A172 (cell line): ENCODE measurements at places on chromosomes 7 and 10.

GRCh38 chr7:3461923-3462322 is 160.9 kb downstream of the SDK1 start:
- DNase-seq: no peak

DNA sequence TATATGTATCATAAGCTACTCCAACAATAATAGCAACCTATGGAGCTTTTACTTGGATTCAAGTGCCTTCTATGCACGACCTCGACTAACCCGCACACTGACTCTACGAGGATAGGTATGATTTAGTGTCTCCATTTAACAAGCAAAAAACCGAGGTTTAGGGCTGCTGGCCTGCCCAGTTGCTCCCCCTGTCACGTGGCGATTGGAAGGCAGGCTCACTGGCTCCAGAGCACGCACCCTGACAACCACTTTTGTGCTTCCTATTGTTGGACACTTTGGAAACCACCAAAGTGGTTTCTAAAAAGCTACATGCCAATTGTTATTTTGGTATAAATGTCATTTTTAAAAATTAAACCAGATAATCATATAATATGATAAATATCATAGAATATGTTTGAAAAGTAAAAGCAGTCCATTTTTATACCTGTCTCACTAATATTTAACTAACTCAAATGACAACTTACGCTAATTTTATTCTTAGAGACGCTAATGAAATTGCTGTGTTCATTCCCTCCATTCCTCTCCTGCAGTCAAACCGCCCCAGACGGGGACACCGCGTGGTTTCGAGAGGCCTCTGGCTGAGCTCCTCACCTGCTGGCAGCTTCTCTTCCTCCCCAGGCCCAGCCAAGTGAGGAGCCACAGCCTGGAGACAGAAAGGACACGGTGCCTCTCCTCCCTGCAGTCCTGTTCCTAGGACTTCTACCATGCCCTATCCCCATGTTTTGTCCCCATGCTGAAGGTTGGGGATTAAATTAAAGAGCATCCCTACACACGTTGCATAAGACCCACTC is 22.2 kb upstream of the RHEB start:
- no peak for DNase-seq

GRCh38 chr10:131186547-131187253 is 124.8 kb downstream of the TCERG1L start:
- DNase-seq: no peak

GRCh38 chr7:26699766-26700165 is 164.6 kb downstream of the SKAP2 start:
- DNase-seq: no peak

- DNase-seq: no peak
Observed at GRCh38 chr7:154232700-154233099, 180.5 kb downstream of the DPP6 start.

DNA sequence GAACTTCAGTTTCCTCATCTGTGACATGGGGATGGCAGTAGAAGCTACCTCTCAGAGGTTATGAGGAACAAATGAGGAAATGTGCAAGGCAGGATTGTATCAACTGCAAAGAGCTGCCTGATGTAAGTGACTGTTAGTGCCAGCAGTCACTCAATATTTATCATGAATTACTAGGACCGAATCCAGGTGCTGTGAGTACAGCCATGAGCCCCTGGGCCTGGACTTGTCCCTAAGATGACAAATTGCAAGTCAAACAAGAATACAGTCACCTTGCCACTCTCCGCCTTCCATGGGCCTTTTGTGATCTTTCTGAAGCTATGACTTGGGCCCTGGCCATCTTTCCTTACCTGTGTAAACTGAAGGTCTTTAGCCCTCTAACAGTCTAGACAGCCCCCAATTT is 27.7 kb upstream of the TLX1 start:
- DNase-seq: no peak

- DNase-seq: no peak
Observed at GRCh38 chr10:114482480-114483304, 78.4 kb upstream of the AFAP1L2 start.

DNA sequence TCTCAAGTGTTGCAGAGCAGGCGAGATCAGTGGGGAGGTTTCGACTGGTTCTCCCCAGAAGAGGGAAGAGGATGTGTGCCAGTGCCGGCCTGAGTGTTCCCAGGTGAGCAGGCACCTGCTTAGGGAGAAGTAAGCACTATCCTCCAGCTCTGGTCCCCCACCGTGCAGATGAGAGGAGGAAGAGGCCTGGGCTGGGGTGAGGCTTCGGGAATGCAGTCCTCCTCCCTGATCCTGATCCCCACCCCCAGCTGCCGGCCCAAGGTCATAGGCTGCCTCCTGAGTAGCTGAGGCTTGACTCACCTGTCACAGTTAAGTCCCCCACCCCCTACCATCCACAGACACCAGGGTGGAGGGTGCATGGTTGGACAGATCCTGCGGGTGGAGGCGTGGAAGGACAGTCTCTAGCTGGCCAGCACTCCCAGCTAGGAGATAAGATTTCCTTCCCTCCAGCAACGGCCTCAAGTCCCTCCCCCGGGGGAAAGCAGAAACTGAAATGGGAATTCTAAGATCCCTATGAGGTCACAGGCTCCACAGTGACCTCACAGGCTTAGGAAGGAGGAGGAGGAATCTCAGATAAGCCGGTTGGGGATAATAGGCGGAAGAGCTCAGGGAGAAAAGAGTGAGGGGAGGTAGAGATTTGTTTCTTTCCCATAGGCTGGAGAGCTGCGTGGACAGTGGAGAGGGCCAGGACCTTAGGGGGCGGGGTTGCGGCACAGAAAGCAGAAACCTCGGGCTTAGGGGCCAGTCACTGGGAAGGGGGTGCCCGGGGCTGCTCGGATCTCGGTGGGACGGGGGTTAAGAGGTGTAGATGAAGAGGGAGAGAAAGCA is 1.0 kb downstream of the LRCH4 start:
- peak; percentile 77 for DNase-seq

- DNase-seq: no peak
Observed at GRCh38 chr7:9671979-9672917, 1238.8 kb downstream of the NXPH1 start.
